ENCODE measurements at places on chromosomes 7 and 10. TPM values are rescaled to one million over a fixed set of nuclear protein-coding genes. Genes with fewer than 3 reads are reported as not detected.

Gene TET1
- total RNA-seq: 3.0 TPM

- peak; percentile 77 for DNase-seq
These were observed 78.6 kb upstream of the C10orf90 start for GRCh38 chr10:126749015-126749655.

GRCh38 chr7:66758950-66759628 is 18.6 kb downstream of the RABGEF1 start:
- no peak for DNase-seq

- peak; percentile 72 for DNase-seq
These were observed 147.9 kb upstream of the FRMD4A start for GRCh38 chr10:14478604-14479003.

DNA sequence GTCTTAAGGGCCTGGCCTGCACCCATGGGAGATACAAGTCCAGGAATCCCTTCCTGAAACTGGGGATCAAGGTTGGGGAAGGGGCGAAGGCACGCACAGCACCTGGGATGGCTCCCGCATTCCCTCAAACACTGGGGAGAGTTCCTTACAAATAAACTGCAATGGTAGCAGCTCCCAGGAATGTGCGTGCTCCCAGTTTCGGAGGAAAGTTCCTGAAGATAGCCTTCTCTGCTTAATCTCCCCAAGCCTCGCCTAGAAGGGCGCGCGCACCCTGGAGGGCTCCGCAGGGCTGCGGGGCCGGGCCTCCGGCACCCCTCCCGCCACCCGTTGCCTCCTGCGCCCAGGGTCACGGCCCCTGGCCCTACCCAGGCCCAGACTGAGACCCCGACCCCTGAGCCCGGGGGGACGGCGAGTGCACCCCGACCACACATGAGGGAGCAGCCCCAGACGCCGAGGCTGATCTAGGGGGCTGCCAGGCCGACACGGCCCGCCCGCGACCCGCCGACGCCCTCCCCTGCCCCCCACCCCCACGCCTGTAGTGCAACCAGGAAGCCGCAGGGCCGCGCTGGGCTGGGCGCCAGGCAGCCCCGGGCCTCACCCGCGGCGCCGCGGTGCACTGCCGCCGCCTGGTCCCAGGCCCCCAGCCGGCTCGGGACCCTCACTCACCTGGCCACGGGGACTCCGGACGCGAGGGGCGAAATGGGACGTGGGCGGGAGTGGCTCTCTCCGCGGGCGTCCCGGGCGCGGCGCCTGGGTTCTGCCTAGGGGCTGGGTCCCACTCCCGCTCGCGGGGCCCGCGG is 460 bp downstream of the ANXA11 start:
- no peak for DNase-seq

Measured in right atrium auricular region (tissue), 2 donors.